ENCODE measurements at places on chromosomes 12 and 14.

DNA sequence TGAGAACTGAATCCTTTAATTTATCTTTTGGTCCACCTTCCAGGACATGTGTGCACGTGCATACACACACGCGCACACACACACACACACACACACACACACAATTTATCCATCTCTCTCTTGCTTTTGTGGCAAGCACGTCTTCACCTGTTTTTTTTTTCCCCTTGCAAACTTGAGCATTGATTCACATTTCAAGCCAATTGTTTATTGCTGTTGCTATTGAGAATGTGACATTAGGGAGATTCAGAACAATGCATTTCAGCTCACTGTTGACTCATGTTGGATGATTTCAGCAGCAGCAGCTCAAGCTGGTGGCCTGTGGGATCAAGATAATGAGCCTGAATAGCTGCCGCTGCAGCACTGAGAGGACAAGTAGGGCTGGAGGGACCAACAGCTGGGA, 128.9 kb downstream of the SNAPC1 start:
- DNase-seq = no peak

- peak; percentile 80 for DNase-seq
Observed at GRCh38 chr12:31736472-31736871, 7.7 kb upstream of the AMN1 start.

GRCh38 chr12:69739287-69740191, 879 bp downstream of the RAB3IP start:
- peak; percentile 50 for DNase-seq

GRCh38 chr12:47813511-47814196, 6.0 kb downstream of the HDAC7 start:
- DNase-seq = no peak

GRCh38 chr14:90511252-90511651, 114.4 kb downstream of the CALM1 start:
- no peak for DNase-seq

DNA sequence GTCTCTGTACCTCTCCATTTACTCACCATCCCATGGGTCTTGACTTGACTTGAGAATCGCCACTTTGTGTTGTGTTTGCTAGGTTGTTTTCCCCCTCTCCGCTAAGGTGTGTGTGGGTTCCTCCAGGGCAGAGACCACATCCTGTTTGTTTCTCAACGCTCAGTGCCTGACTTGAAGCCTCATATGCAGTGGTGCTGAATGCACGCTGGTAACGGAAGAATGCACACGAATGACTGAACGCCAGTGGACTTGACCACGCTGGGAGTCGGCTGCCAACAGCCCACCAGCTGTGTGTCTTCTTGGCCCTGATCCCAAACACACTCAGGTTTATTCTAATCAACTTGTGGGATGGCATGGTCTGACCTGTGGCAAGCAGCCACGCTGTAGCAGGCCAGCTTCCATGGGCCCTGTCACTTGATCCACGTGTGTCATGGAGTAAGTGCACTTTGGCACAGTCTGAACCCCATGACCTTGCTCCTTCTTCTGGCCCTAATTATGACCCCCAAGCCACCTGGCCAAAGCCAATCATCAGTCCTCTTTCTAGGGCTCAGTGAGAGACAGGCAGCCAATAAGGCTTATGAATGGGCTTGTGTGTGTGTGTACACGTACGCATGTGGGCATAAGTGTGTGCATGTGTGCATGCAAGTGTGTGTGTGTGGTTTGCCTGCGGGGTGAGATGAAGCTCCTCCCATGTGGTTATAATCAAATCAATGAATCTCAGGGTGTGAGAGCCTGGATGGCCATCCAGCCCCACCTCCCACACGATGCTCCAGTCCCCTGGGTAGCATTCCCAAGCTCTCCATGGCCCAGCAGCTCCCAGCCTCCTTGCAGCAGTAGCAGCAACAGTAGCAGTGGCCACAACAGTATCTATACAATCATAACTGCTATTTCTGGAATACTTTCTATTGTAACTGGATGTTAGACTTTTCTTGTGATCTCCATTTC, 6.4 kb upstream of the TC2N start:
- peak; percentile 60 for DNase-seq

DNA sequence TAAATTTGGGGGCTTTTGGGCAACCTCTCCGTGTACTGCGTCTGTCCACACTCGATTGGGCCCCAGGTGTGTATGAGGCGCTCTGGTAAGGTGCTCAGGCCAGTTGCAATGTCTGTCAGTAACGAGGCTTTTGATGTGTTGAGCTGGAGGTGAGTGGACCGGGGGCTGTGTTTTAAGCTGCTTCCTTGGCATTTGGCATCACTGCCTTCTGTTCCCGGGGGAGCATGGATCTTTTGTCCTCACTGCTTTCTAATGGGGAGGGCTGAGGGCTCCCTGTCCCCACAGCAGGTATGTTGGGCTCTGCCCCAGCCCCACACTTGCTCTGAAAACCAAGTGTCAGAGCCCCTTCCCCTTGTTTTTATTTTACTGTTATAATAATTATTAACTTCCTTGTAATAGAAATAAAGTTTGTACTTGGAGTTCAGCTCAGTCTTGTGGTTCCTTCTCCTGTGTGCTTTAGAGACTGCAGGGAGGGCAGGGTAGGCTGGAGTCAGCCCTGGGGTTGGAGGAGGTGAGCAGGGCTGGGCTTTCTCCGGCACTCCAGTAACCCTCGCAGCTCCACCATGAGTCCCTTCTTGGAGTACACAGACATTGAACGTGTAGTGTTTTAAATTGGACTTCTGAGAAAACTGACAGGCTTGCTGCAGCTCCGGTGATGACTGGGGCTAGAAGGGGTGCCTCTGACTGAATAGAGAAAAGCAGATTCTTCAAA, 28.0 kb downstream of the TRAFD1 start:
- no peak for DNase-seq

DNA sequence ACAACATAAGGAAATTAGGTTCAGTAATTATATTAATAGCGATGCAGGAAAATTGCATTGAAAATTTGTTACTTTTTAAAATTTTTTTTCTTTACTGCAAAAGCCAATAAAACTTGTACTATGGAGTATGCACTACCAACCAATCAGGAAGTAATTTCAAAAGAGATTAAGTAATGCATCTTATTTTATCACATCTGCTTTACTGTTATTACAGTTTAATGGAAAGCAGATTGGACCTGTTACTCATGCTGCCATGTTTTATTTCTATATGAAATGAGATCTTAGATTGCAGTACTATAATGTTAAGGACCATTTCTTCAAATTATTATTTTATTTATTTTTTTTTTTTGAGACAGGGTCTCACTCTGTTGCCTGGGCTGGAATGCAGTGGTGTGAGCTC, 1.7 kb upstream of the STRN3 start:
- DNase-seq = no peak

- no peak for DNase-seq
Observed at GRCh38 chr12:93156086-93156716, 221.5 kb upstream of the NUDT4 start.
